Thoracic aorta (tissue), 2 donors: ENCODE measurements at places on chromosomes 13 and 19. TPM values are rescaled to one million over a fixed set of nuclear protein-coding genes. Genes with fewer than 3 reads are reported as not detected.

DNA sequence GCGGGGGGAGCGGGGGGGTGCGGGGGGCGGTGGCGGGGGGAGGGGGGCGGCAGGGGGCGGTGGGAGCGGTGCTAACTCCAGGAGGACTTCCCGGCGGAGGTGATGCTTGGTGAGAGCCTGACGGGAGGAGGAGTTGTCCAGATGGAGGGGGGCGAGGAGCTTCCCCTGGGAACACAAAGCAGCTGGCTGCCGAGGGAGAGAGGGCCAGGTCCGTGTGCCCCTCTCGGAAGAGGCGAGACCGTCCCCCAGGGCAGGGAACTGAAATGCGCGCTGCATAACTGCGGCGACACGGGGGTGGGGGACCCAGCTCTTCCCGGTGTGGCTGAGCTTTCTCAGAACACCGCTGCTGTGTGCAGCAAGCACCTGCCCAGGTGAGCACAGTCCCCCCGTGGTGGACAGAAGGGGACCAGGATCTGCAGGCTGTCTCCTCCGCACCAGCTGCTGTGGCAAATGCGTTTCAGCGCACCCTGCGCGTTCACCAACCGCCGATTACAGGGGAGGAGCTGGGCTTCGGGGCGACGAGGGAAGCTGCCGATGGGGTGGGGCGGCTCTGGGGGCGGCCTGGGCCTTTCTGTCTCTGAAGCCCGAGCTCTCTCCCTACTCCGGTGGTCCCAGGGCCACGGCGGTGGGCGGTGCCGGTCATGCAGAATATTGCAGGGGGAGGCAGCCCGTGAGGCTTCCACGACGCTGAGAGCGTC lies 54.7 kb upstream of the F7 start:
- no peak for DNase-seq

DNA sequence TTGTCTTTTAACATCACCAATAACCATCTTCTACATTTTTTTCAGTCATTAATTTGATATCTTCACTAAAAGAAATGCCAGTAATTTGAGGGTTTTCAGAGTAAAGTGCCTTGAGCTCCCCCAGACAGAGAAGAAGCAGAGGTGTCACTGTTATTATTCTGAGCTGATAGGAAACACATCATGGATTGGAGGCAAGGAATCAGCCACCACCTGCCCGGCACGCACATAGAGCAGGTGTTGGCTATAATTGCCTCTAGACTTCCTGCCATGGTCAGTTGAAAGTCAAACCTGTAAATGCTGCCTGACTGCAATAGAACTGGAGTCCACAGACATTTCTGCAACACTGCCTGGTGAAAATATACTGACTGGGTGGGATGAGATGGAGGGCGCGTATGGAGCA lies 776.6 kb downstream of the UQCRFS1 start:
- no peak for DNase-seq

KLHL1 gene
- not detected for total RNA-seq

DNA sequence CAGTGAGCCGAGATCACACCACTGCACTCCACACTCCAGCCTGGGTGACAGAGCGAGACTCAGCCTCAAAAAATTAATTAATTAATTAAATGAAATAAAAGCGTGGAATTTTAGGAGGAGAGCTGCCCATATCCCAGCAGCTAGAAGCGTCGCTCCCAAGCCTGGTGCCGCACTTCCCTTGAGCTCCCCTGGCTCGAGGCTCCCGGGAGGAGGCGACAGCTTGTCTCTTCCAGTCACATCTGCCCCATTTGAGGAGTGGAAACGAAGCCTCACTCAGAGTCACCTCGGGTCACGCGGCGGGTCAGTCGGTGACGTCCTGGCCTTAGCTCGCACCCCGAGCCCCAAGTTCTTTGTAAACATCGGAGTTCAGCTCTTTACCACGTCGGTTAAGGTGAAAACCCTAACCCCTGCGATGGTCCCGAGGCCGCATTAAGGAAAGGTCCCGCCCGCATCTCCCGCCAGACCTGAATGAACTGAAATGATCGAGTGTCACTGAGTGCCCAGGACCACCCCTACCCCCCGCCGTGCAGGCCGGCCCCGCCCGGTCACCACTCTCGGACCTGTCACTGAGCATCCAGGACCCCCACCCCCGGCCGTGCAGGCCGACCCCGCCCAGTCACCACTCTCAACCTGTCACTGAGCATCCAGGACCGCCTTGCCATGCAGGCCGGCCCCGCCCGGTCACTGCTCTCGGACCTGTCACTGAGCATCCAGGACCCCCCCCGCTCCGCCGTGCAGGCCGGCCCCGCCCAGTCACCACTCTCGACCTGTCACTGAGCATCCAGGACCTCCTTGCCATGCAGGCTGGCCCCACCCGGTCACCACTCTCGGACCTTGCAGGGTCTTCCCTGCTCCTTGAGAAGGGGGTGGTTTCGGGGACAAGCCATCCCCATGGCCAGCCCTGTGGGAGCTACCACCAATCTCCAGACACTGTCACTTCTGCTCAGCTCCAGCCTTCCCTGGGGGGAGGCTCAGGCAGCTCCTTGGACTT lies 176.9 kb downstream of the KDM4B start:
- DNase-seq = no peak
